ENCODE measurements at places on chromosomes 5 and 9.

DNA sequence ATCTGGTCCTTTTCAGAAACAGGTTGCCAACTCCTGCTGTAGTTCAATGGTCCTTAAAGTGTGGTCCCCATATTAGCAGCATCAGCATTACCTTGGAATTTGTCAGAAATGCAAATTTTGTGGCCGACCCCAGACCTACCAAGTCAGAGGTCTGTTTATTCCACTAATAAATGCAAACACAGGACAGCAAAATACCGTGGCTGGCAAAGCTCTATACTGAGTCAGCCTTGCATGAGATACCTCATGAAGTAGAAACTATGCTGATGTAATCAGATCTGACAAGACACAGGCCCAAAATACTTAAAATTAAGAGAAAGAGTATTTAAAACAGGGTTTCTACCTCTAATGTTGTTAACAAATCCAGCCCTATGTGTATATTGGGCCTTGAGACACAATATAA, 3.0 kb downstream of the GOLM1 start:
- no peak for DNase-seq

DNA sequence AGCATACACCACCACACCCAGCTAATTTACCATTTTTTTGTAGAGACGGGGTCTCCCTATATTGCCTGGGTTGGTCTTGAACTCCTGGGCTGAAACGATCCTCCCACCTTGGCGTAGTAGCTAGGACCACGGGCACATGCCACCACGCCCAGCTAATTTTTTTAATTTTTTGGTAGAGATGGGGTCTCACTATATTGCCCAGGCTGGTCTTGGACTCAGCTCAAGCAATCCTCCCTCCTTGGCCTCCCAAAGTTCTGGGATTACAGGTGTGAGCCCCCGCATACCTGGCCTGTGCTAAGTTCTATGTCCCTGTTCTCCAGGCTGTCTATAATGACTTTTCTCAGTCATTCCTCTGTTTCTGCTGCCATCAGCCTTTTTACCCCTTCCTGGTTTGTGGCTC, 41.3 kb downstream of the ASS1 start:
- no peak for DNase-seq

DNA sequence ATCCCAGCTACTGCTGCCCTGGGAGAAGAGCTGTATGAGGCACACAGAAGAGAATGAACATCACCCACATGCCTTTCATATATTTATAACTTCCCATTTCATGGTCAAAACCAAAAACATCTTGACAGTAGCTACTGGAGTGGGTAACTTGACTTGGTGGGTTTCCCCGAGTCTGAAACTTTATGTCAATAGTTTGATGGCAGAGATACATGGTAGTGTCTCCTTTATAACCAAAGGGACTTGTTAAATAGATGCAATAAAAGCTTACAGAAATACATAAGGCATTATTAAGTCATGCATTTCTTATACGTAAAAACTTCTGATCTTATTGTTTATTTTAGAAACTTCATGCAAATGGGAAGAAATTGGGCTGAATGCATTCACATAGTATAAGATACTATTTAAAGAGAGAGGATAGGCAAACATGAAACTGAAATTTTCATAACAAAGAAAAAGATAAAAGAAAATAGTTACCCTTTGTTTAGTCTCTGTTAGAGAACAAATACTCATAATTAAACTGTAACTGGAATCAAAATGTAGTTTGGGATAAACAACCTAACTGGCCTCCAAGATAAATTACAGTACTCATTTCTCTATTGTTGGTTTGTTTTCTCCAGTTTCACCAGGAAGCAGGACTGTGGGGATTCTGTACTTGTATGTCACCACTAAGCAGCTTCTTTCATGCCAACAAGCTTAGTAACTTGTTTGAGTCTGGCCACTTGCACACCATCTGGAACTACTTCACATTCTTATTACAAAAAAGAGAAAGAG, 459.3 kb upstream of the MEF2C start:
- no peak for DNase-seq

DNA sequence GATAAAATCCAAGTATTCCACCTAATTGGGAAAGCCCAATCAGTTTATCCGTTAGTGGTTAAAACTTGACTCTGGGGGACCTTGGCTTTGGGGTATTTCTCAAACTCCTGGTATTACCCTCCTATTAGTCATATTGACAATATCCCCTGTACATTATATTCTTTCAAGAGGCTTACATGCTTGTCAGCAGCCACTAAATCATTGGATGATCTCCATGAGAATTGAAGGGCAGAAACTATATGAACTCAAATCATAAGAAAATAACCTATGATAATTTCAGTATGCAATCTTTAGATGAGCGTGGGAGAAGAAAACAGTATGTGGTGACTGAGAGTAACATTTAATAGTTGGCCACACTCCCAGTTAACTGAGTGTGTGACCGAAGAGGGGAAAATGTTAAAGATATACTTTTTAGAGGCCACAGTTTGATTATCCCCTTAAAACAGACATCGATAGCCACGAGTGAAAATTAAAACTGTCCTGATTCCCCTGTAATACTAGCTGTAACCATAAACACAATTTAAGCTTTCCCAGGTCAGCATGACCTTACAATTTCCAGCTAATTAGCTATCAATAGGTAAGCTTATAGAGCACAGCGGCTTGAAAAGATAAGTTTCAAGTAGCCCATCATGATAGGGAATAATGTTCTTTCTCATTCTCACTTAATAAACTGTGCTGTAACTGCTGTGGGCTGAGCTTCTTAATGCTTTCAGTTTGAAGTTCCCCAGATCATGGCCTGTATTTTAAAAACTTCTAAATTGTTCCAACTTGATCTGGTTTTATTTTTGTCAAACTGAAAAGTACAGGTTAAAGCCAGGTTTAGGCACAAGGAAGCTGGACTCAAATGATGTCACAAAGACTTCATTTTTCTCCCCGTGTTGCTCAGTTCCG, 58.6 kb downstream of the PUM3 start:
- no peak for DNase-seq

DNA sequence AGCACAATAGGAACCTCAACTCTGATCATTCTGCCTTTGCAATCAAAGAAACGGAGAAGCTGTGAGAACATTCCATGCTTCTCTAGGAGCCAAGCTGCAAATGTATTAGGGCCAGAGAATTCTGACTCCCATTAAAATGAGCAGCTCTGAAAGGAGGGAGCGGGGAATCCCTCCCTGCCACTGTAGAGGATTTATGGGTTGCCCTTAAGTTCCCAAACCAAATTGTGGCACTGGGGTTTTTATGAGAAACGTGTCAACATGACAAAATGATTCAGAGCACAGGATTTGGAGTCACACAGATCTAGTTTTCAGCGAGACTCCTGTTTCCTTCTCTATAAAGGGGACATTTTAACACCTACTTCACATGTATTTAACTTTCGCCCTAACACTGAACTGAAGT, 1.8 kb downstream of the IL6ST start:
- no peak for DNase-seq

DNA sequence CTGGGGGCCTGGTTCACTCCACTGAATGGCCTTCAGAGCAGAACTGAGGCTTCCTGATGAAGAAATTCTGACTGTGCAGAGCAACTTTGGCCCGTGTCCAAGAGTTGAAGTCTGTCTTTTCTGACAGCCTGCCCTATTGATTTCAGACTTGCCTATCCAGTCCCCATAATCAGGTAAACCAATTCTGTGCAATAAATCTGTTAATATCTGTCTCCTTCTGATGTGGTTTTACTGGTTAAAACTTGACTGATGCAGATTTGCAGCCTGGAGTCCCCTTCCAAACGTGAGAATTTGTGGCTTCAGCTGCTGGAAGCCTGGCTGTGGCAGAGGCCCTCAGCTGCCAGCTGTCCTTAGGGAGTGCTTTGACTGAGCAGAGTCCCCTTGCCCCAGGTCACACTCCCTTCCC, 283.9 kb upstream of the ANKRD55 start:
- no peak for DNase-seq

- no peak for DNase-seq
Observed at GRCh38 chr5:64165160-64165499, 513 bp upstream of the RNF180 start.

DNA sequence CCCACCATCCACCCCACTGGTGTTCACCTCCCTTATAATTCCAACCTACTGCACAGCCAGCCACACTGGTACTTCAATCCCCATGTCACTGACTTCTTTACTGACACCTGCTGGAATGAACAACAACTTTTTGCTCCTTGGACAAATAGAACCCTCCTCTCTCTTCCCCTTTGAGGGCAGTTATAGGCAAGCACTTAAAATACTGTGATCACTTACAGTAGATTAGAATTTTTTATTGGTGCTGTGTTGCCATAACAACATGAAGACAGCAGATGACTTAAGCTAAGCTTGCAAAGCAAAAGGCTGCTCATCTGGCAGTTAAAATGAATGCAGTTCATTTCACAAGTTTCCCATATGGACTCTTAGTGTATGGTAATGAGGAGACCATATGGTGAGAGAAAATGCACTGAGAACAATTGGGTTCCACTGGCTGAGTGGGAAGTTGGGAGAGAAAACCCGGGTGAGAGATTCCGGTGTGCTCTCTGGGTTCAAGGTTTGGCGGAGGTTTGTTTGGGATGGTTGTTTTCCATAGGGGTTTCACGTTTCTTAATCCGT, 374.3 kb downstream of the EBF1 start:
- no peak for DNase-seq

DNA sequence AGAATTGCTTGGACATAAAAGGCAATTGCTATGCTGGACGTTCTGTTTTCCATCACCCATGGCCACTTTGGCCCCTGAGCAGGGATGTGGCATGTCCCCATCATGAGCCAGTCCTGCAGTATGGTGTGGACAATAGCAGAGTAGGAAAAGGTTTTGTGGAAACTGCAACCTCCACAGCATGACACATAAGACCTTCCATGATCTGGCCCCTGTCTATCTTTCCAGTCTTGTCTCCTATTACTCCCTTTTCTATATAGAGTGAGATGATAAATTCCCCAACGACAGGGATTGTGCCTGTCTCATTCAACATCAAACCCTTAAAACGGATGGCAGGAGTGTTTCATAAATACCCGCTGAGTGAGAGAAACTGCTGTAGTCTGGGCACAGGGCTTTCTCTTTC, 174.7 kb upstream of the PTCH1 start:
- no peak for DNase-seq

GRCh38 chr9:14183001-14183400, 130.9 kb downstream of the NFIB start:
- no peak for DNase-seq

- no peak for DNase-seq
Observed at GRCh38 chr5:72353046-72353445, 32.9 kb downstream of the PTCD2 start.

DNA sequence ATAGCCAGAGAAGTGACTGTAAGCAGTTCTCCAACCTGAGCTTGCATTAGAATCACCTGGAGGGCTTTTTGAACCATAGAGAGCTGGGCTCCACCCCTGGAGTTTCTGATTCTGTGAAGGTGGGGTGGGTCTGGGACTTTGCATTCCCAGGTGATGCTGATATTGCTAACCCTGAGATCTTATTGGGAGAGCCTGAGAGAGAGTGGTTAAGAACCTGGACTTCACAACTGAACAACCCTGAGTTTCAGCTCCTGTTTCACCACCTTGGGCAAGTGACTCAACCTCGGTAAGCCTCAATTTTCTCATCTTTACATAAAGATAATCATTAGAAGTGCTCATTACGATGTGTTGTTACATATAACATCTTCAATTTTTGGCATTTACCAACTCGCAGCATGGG, 498.6 kb downstream of the EBF1 start:
- DNase-seq, result no peak

DNA sequence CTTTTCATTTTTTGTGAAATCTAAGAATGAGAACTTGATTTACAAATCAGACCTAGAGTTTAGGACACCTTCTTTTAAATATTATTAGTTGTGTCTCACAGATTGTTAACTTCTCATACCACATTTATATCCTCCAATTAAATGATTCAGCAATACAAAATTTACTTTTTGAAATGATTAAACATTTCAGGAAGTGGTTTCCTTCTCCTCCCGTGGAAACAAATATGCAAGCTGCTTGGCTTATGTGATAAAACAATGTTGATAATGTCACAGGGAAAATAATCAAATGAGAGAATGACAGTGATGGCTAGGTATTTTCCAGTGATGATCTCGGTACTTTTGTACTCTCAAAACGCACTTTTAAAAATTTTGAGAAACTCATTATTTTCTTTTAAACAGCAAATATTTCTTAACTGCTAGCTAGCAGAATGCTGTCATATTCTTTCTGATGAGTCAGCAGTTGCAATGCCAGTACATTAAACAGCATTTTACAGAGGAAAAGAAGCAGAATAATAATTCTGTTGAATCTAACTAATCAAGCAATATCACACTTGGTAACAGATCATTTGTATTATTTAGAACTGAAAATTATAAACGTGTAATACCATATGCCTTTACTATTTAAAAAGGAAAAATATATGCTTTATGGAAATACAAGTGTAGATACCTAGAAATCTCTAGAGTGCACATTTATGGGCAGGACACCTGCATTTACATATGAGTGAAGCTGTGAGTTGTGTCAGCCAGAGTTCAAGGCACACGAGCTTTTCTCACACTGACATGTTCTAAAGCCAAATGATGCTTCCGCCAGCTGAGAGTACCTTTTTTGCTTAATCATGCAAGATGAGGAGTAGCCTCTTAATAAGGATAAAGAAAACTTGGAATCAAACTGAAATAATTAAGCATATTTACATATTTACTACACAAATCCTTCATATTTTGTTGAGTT, 53.6 kb upstream of the CDH18 start:
- DNase-seq, result no peak

DNA sequence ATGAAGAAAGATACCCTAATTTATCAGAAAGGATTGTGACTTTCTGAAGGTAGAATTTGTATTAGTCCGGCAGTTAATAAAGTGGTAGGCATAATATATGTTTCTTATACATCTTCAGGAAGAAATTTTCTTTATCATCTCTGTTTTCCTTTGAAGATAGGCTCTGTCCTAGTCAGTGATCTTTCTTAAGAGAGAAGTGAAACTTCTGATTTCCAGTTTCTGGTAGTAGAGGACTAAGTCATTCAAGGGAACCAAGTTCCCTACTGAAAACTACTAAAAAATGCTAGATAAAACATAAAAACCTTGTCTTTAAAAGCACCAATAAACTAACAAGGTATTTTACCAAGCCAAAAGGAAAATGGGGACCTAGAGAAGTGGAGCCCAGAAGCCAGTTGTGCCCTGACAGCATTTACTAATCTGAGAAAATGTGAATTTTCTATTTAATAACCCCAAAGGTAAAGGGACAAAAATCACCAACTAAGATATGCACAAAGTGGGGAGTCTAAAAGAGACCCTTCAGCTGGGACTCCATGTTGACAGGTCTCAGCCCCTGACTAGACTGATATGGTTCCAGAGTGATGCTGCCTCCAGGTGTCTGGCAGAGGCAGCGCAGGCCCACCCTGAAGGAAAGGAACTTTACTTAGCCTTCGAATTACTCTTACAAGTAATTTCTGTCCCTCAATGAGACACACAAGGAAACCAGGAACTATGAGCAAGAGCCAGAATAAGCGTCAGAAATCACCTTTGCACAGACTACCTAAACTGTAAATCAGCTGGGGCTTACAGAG, 72.7 kb downstream of the FAM78A start:
- DNase-seq, result no peak

Measured in vagina (tissue), 2 donors.